ENCODE measurements at places on chromosomes 3 and 15.

GRCh38 chr15:74109713-74110112 is 20.7 kb upstream of the ISLR2 start:
- no peak for DNase-seq

- no peak for DNase-seq
These were observed 147.8 kb downstream of the LEKR1 start for GRCh38 chr3:156973954-156974353.

GRCh38 chr3:157487339-157487738 is 15.9 kb downstream of the VEPH1 start:
- DNase-seq, result no peak

GRCh38 chr3:41277790-41278465 is 78.6 kb downstream of the CTNNB1 start:
- DNase-seq, result no peak

GRCh38 chr3:32374788-32375595 is 16.7 kb upstream of the CMTM7 start:
- DNase-seq, result peak; percentile 51

DNA sequence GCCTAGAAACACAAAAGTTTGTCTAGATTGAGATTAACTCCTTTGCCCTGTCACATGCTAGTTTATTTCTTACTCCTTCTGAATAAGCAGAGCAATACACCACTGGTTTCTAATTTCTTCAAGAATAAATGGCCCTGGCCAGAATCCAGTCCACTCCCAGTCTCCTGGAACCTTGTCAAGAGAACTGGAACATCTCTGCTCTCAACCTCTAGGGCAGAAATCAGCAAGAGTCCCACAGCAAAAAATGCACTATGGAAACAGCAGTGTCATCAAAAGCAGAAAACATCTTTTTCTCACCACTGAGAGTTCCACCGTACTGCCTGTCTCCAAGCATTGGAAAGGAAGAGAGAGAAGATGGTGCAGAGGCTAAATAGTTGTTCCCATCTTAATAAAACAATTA is 35.9 kb upstream of the PPP2R3A start:
- no peak for DNase-seq

- peak; percentile 17 for DNase-seq
These were observed 50.0 kb downstream of the RLBP1 start for GRCh38 chr15:89171136-89172072.

- no peak for DNase-seq
These were observed 146.9 kb downstream of the CD47 start for GRCh38 chr3:107943786-107944523.

- no peak for DNase-seq
These were observed 475 bp downstream of the ERC2 start for GRCh38 chr3:56467801-56468183.

GRCh38 chr3:169914321-169914720 is 2.9 kb downstream of the SAMD7 start:
- DNase-seq, result no peak

DNA sequence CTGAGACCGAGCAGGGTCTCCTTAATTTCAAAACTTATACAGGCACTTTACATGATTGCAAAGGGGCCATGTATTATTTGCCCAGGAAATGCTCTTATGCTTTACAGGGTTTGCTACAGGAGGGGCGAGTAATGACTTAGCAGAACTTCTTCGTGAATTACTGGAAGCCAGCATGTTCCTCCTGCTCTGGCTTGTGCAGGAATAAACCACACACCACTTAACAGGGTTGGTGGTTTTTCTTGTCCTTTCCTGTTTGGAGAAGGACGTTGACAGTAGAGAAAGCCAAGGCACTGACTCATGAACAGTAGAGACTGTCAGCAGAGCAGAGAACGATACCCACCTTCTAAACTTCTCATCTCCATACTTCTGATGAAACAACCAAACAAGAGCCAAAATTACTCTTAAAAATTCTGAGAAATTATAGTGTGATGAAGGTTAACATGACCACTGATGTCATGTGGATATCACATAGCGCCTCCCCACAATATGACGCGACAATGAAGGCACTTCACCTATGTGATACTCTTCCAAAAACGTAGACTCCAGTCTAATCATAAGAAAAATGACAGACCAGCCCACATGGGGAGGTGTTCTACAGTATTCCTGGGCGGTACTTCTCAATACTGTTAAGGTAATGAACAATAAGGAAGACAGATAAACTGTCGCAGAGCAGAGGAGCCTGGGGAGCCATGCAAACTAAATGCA is 24.7 kb upstream of the MCTP2 start:
- DNase-seq, result no peak

DNA sequence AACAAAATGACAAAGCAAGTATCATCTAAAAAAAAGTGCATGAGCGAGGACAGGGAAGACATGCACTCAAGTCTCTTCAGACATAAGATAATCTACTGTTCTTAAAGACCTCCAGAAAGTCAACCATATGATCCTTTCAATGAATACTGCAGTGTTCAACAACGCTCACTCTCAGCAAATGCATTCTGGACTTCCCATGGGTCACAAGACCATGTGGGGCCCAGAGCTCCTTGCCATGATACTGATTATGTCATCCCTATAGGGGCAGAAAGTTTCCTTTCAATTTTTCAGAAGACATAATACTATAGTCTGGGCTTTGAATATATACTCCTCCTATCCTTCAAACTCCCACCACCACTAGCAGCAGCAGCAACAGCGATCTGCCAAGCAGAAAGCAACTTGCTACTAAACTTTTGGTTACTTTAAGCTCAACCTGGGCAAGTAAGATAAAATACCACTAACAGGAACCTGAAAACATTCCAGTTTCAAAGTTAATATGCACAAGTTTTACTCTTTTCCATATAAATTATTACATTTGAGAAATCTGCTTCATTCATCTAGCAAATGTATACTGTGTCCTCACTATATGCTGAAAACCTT is 143.5 kb downstream of the ADAM10 start:
- DNase-seq, result no peak

DNA sequence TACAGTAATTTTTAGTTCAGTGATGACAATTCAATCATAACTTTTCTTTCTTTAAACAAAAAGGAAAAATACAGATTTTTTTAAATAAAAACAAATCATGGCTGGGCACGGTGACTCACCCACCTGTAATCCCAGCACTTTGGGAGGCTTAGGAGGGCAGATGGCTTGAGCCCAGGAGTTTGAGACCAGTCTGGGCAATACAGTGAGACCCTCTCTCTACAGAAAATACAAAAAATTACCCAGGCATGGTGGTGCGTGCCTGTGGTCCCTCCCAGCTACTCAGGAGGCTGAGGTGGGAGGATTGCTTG is 25.6 kb upstream of the ATG7 start:
- DNase-seq, result no peak
